ENCODE measurements at places on chromosomes 5 and 9.

DNA sequence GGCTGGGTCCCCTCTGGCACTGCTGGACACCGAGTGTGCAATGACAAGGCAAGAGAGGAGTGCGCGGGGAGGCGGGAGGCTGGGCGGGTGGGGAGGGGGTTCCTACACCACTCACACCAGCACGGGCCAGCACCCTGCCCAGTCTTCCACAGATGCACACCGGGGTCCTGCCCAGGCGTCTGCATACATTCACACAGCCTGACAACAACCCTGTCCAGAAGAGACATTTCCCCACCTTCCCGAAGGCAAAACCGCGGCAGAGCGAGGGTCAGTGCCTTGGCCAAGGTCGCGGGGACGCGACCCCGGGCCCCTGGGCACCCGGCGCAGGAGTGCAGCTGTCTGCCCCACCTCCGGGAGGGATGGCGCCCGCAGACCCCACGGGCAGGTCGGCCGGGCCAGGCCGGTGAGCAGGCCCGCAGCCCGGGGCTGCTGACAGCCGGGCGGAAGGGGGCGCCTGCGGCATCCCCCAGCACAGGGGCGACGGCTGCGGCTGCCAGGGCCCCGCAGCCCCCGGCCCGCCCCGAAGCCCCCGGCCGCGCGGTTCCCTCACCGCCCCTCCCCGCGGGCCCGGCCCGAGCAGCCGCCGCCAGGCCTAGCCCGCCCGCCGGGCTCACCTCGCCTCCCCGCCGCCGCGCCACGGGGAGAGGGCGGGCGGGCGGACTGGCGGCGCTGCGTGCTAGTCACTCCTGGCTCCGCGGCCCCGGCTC, 496 bp downstream of the MAPK9 start:
- DNase-seq = peak; percentile 34

DNA sequence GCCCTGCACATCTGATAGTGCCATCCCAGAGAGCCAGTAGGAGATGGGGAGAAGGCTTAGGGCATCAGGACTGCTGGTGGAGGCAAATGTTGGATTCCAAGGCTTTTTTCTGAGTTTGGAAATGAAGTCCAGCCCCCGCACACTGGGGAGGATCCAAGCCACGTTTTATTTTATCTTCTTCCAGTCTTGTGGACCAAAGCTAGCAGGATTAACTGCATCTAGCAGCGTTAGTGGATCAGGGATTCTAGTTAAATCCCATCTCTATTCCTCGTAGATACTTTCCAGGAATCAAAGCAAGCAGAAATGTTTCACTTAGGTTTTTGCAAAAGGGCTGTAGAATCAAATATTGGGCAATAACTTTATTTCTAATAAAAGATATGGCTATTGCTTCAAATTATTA, 114.7 kb upstream of the OR13F1 start:
- DNase-seq = no peak

DNA sequence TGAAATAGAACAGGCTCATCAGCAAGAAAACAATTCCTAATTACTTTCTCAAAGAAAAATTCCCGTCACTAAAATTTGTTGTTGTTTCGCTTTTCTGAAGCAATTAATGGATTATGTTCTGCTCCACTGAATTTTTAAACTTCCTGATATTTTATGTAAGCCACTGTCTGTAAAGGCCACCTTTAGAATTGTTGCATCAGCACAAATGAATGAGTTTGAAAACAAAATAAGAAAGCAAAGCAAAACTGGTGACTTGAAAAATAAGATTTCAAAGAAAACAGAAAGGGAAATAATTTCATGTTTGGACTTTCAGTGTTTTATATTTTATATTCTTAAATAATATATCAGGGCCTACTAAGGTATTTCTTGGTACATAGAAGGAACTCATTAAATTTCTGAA, 636.3 kb upstream of the TYRP1 start:
- no peak for DNase-seq

- no peak for DNase-seq
Observed at GRCh38 chr9:121776001-121776738, 124.7 kb downstream of the DAB2IP start.

DNA sequence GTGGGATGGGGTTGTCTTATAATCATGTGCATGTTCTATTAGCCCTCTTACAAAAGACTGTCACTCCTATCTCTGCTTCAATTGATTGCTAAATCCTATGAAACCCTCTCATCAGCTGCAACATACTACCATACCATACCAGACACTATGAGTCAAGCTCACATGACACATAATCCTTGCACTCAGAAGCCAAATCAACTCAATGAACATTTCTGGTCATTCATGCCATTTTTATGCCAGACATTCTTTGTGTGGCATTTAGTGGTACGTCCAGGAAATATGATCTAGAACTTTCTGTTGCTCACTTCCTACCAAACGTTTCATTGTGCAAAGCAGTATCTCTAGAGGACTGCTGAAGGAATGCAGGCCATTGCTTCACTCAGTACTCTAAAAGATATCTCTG, 159.2 kb upstream of the GNA14 start:
- DNase-seq = no peak

Data from GM12865 (cell line).